ENCODE measurements at places on chromosomes 3 and 15.

- no peak for DNase-seq
These were observed 39.4 kb upstream of the KY start for GRCh38 chr3:134690226-134690625.

DNA sequence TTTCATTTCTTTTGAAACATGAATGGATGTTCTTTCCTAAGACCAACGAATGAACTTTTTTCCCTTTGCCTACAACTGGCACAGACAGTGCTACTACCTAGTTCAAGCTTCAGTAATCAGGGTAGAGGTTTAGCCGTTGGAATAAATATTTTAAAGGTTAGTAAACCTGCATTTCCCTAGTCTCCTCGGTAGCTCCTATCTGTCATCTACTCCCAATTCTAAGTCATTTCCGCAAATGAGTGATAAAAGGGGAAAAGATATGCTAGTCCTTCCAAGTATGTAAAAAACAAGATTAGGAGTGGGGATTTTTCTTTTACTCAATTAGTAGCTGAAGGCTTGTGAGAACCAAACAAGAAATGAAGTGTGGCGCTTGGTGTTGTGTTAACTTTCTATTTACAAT lies 15.2 kb downstream of the SLTM start:
- no peak for DNase-seq

- DNase-seq = peak; percentile 62
These were observed 333.4 kb downstream of the NAALADL2 start for GRCh38 chr3:175192536-175192935.

DNA sequence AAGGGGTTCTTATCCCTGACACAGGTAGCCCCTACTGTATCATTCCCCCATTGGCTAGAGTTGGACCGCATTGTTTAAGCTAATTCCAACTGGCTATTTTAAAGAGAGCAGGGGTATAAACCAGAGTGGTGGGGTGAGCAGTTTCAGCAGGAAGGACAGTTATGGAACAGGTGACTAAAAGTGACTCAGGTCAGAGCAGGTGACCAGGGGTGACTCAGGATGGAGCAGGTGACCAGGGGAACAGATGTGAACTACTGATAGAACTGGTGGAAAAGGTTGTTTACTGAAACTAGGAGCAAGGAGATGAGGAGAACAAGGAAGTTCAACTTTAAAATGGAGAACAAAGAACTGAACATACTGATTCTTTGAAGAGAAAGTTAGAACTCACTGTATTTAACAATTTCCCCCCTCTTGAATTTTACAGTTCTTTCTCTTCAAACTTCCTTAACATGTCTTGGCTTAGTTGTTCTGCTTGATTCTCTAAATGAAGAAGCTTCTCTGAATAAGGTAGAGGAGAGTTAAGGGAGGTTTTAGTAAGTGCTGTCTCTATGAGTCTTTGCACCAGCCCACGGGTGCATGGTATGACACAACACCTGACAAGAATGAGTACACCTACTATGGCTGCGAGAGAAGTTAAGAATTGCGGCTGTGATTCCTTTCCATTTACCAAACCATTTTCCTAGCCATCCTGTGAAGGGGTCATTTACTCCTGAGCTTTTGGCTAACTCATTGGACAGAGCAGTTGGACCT lies 83.4 kb upstream of the WNT7A start:
- DNase-seq = peak; percentile 26

DNA sequence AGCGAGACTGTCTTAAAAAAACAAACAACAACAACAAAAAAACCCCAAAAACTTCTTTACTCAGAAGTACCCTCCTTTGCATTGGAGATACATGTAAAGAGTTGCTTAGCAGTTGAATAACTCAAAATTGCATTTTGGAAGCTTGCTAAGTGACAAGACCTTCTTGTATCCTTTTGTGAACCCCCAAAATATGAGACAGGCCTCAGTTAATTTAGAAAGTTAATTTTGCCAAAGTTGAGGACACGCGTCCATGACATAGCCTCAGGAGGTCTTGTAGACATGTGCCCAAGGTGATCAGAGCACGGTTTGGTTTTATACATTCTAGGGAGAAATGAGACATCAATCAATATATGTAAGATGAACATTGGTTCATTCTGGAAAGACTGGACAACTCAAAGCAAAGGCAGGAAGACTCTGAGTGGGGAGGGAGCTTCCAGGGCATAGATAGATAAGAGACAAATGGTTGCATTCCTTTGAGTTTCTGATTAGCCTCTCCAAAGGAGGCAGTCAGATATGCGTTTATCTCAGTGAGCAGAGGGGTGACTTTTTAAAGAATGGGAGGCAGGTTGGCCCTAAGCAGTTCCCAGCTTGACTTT lies 1.7 kb upstream of the ARF4 start:
- DNase-seq = peak; percentile 12
